ENCODE measurements at places on chromosomes 1 and 21.

DNA sequence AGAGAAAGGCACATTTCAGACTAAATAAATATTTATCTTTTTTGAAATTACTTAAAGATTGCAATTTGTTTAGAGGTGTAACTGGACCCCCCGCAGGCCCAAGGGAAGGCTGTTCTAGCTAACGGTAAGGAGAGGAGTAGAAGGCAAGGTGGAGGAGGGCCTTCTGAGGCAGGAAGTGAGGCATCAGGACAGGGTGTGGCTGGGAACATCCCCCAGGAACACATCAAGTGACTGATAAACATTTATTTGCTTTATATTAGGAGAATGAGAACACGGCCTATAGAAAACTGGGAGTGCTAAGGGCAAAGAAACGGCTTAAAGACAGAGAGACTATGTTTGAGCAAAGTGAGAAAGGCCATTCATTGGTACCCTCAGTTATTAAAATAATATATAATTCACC is 23.2 kb downstream of the HIVEP3 start:
- DNase-seq: no peak

DNA sequence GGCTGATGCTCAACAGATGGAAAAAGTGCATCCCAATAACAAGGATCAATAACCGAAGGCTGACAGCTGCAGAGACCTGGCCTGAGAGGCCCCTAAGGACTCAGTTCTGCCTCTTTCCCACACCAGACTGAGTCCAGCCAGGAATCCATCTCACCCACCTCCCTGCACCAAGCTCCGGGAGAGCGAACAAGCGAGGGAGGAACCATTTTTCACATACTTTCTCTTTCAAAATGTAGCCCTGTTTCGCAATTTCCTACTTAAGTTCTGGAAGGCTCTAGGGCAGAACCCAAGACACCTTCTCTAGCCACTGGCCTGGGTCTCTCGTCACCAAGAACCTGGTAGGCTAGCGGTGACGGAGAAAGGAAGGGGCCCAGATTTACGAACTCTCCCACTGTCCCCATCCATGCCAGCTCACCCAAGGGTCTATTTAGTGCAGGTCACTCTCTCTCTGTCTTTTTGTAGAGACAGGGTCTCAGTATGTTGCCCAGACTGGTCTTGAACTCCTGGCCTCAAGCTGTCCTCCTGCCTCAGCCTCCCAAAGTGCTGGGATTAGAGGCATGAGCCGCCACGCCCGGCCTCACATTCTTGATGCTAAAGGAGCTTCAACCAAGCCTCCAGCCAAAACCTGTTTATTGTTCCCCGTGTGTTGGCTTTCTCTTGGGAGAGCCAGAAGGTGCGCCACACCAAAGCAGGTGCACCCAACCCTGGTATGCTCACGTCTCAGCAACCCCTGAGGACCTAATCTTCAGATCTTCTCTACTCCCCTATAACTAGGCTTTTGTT is 10.9 kb upstream of the GNL2 start:
- no peak for DNase-seq

DNA sequence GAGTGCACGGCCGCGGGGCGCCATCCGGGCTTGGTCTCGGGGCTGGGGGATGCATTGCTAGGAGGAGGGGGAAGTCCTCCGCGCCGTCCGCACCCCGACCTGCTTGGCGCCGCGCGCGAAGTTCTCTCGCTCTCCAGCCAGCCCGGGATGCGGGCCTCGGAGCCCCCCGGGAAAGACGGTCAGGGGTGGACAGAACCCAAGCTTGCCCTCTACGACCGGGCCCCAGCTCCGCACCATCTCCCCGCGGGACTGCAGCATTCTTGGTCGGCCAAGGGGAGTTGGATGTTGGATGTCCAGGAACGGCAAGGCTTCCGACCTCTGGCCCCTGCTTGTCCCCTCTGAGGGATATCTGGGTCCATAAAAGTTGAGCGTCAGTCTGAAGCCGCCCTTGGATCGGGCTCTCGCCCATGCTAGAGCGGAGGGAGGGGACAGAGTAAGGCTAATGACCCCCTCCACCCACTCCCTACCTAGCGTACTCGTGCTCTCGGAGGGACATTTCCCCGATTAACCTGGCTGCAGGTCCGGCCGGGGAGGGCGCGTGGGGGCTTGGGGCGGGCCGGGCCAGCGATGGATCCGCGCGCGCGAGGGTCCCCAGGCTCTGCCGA is 522 bp downstream of the DISP3 start:
- DNase-seq: no peak

DNA sequence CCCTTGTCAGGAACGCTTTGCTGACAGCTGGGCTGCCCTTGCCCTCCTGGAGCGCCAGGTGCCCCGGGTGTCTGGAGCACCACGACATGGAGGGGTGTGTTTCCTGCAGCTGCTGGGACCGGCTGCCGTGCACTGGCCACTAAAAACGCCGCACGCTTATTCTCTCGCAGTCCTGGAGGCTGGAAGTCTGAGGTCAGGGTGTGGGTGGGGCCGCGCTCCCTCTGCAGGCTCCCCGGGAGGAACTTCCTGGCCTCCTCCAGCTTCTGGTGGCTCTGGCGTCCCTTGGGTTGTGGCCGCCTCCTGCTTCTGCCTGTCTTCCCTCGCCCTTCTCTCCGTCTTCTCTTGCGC is 28.0 kb upstream of the PLCH2 start:
- DNase-seq: no peak

DNA sequence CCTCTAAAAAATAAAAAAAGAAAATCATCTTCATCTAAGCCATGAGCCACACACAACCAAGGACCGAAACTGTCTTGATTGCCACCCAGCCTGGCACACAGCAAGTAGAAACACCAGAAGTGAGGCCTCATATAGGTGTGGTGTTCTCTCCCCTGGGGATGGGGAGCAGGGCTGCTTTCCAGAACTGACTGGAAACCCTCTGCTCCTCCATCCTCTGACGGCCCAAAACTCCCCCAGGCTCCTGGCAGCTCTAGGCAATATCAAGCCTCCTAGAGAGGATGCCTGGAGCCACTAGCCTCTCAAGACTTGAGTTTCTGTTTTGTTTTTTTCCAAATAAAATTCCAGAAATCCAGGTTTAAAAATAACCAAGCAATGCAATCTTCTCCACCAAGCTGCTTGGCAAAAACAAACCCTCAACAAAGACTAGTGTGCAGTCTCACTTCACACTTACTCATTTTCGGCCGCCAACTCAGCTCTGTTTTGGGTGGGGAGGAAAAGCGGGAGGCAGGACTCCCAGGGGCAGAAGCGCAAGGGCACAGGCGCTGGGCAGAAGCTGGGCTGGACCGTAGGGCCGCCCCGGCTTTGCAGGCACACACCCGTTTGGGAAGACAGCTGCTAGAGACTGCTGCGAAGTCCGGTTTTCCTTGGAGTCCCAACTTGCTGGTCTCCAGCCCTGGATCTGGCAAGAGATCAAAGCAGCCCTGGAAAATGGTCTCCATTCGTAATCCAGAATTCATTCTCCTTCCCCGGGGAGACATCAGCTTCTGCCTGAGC is 78.2 kb upstream of the CAPZB start:
- DNase-seq: no peak

- DNase-seq: no peak
Observed at GRCh38 chr1:15174615-15174983, 21.1 kb downstream of the TMEM51 start.

DNA sequence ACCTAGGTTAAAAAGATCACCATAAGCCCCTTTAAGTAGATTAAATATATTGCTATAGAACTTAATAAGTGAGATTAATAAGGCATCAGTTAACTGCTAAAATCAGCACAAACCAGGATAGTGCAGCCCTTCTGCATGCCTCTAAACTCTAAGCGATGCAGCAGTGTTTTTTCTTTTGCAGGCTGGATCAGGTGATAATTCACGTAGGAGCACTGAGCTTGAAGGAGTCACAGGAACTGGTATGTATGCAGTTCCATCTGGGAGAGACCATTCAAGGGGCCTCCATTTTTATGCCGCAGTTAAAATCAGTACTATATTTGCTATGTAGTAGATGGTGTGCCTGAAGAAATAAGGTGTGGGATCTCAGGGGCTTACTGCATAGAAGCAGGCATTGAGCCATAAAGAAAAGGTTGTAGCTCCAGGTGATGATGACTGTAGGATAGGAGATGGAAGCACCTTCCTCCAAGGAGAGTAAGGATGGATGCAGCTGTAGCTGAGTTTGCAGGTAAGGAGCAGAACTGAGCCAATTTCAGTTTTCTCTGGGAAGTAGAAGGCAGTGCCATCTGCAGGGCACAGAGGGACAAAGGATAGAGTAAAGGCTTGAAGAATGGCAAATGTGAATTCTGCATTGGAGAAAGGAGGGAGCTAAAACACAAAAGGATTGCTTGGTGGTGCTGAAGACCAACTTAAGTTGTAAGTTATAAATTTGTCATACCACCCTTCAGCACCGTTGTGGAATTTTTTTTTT is 22.6 kb downstream of the NPL start:
- no peak for DNase-seq

GRCh38 chr1:243397613-243398321 is 141.9 kb downstream of the SDCCAG8 start:
- no peak for DNase-seq

DNA sequence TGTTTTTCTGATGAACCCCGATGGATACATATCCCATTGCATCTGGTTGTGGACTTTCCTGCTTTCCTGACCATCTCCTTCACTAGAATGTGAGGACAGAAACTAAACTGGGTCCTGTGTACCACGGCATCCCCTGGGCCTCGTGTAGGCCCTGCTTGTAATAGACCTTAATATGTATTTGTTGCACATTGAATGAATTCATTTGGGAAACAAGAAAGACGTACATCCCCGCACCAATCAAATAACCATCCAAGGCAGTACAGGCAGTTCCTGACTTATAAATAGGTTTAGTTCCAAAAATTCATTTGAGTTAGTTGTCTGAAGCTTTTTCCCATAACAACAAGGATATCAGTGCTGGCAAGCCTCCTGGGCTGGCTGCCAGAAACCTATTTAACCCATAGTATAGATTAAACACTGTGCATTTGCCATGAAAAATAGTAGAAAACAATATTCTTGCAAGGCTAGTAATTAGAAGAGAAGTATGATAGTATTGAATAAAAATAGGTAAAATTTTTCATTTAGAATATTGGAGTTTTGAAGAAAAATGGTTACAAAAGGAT is 81.8 kb upstream of the CD34 start:
- no peak for DNase-seq

- DNase-seq: no peak
Observed at GRCh38 chr1:201602413-201603265, 63.7 kb downstream of the NAV1 start.

DNA sequence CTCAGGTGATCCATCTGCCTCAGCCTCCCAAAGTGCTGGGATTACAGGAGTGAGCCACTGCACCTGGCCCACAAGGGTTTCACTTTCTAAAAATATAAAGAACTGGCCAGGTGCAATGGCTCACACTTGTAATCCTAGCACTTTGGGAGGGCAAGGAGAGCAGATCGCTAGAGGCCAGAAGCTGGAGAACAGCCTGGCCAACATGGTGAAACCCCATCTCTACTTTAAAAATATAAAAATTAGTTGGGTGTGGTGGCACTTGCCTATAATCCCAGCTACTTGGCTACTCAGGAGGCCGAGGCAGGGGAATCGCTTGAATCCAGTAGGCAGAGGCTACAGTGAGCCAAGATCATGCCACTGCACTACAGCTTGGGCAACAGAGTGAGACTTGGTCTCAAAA is 25.7 kb downstream of the MRPL39 start:
- DNase-seq: no peak

GRCh38 chr1:228870041-228870713 is 134.9 kb downstream of the RHOU start:
- DNase-seq: no peak

- DNase-seq: no peak
Observed at GRCh38 chr1:247908766-247909165, 11.3 kb upstream of the OR2T8 start.

DNA sequence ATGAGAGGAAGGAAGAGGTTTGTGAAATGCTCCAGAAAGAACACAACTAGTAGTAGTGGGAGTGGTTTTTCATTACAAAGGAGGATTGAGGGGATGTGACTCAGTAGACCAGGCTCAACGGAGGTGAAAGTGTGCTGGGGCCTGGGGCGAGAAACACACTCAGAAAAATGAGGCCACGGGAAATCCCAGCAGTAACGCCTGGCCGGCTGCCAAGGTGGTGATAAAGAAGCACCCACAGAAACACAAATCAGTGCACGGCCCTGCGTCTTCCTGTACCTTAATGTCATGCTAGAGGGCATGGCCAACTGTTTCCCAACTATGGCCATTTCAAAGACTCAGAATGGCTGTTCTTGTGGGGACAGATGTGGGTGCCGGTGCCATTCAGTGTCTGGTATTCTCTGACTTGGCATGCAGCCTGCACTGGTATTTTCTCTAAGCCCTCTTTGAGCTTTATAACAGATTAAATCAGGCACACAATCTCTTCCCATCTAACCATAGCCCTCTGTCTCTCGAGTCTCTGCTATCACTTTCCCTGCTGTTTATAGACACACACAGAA is 38.2 kb downstream of the URB2 start:
- no peak for DNase-seq

DNA sequence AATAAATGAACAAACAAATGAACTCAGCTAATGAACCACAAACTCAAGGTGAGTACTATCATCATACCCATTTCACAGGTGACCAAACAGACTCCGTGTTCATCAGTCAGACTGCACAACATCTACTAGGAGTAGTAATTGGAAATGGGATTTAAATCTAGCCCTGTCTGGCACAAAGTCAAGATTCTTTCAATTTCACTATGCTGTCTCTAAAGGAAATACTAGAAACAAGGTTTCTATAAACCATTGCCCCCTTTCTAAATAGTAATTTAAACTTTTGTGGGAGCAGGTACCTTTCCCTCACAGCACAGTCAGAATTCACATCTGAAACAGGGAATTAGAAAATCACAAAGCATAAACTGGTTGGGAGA is 160.3 kb downstream of the TGFBR3 start:
- no peak for DNase-seq

DNA sequence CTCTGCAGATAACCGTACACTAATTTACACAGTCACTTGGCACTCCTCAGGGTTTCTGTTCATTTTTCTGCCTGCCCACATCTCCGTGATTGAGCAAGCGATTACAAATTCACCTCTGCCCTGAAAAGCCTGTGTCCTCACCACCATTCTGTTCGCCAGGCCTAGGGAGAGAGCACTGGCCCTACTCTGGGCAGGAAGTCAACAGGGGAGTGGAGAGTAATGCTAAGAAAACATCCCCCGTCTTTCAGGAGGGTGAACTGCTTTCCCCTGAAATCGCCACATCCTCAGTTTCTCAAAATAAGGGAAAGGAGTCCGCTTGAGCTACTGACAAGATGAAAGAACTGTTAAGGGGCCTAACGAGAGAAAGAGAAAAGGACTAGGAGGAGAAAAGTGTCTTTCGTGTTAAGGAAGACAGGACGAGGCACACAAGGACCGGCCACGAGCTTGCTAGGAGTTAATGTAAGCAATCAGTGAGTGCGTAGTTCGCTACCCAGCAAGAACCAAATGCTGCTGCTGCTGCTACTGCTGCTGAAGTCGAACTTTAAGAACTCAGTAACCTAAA is 632 bp downstream of the PEX19 start:
- no peak for DNase-seq

- no peak for DNase-seq
Observed at GRCh38 chr1:20731057-20731991, 1.2 kb downstream of the SH2D5 start.

- DNase-seq: no peak
Observed at GRCh38 chr21:25980710-25981109, 189.9 kb downstream of the APP start.
